Epithelial cell of alveolus of lung (primary cell): ENCODE measurements at places on chromosomes 6 and 20. TPM values are rescaled to one million over a fixed set of nuclear protein-coding genes. Genes with fewer than 3 reads are reported as not detected.

EXOC2 gene
- 18.0 and 33.1 TPM in 2 replicates for total RNA-seq

BHLHE23 gene
- not detected in 2 replicates for total RNA-seq

LIN28B gene
- total RNA-seq, result not detected in 2 replicates

KIF25 gene
- 0.56 TPM in 1 of 2 replicates, not detected in the other for total RNA-seq

TFAP2A gene
- total RNA-seq, result under 0.01 TPM in 1 of 2 replicates, not detected in the other

TSPYL4 gene
- total RNA-seq, result 10.6 and 28.3 TPM in 2 replicates

OPRM1 gene
- total RNA-seq, result not detected in 2 replicates

POLR1H gene
- 25.7 and 51.3 TPM in 2 replicates for total RNA-seq

TULP1 gene
- 0.24 TPM in 1 of 2 replicates, not detected in the other for total RNA-seq

KCNS1 gene
- total RNA-seq, result 0.26 TPM in 1 of 2 replicates, not detected in the other

TNNC2 gene
- total RNA-seq, result 0.24 TPM in 1 of 2 replicates, not detected in the other

FKBP5 gene
- 94.8 and 143 TPM in 2 replicates for total RNA-seq

QKI gene
- total RNA-seq, result 126 and 151 TPM in 2 replicates
